ENCODE measurements at places on chromosomes 3 and 15.
A peak's percentile ranks its signal among the peaks of the same experiment; 100 is the strongest.

- no peak for DNase-seq
Measured at GRCh38 chr3:76025561-76025960, 240.2 kb upstream of the ZNF717 start.

- no peak for DNase-seq
Measured at GRCh38 chr15:98753726-98754656, 105.7 kb downstream of the IGF1R start.

GRCh38 chr15:68389936-68390817 lies 41.8 kb downstream of the ITGA11 start:
- peak; percentile 56 for DNase-seq

GRCh38 chr3:162641907-162642306 lies 1145.3 kb downstream of the OTOL1 start:
- no peak for DNase-seq

GRCh38 chr15:22794063-22794462 lies 7.6 kb downstream of the NIPA1 start:
- DNase-seq = no peak

DNA sequence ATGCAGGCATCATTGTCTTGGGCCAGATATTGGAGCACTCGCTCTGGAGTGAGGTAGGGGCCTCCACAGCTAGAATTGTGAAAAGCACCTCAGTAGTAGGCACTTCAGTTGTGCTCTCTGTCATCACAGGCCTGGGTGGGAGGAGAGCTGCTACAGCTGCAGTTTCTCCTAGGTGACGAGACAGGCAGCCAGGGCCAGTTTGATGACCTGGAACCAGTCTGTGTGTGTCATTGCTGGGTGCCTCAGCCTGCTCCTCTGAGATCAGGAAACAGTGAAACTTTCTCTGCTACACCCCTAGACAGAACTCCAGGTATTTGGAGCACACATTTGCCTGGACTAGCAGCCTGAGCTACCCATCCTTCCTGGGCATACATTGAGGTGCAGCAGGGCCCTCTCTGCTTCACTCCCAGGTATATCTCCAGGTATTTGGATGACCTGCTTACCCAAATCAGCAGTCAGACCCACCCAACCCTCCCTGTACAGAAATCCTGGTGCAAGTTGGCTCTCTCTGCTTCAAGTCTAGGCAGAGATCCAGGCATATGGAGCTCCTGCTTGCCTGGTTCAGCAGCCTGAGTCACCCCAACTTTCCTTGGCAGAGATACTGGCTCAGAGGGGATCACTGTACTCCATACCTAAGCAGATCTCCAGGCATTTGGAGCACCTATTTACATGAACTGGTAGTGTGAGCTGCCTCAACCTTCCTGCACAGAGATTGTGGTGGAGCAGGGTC lies 54.3 kb upstream of the SGO1 start:
- DNase-seq = no peak

DNA sequence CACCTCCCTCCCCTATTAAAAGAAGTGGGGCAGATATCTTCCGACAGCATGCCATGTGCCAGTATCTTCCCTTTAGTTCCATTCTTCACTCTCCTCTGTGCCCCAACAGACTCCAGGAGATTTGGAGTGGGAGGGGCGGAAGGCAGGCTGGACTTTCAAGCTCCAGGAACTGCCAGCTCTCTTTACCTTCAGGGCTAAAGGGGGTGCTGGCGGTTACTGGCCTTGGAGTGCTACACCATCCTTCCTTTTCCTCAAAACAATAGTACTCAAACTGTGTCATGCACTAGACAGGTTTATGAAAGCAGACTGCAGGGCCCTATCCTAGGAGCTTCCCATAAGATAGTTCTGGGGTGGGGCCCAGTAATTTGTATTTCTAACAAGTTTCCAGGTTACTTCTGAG lies 6.0 kb downstream of the LINS1 start:
- DNase-seq = no peak

GRCh38 chr15:99571299-99571698 lies 5.5 kb downstream of the MEF2A start:
- no peak for DNase-seq

- DNase-seq = no peak
Measured at GRCh38 chr3:128180436-128180835, 27.2 kb downstream of the EEFSEC start.

DNA sequence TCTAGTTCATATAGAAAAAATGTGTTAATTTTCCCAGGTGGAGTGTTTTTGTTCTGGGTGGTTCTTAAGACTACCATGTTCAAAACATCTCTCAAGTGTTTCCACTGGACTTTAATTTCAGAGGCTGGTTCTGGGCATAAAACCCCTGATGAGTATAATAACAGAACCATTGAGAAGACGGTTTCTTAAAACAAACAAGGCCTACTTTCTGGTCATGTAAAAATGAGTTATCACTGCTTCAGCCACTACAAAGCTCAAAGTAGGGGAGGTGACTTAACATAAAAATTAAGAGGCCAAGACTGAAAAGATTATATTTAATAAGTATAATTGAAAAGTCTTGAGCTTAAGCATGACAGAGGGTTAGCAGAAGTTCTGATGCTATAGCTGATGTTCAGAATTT lies 33.8 kb downstream of the RYR3 start:
- DNase-seq = no peak

DNA sequence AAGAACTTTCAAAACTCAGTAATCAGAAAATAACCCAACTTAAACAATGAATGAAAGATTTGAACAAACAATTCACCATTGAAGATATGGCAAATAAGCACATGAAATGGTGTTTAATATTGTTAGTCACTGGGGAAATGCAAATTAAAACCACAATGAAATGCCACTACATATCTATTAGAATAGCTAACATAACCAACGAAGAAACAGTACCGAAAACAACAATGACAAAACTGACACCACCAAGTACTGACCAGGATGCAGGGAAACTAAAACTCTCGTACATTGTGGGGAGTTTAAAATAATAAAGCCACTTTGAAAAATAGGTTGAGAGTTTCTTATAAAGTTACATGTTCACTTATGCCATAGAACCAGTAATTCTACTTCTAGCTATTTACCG lies 69.1 kb downstream of the KBTBD8 start:
- no peak for DNase-seq

- DNase-seq = no peak
Measured at GRCh38 chr15:91537856-91538255, 315.7 kb upstream of the SLCO3A1 start.

DNA sequence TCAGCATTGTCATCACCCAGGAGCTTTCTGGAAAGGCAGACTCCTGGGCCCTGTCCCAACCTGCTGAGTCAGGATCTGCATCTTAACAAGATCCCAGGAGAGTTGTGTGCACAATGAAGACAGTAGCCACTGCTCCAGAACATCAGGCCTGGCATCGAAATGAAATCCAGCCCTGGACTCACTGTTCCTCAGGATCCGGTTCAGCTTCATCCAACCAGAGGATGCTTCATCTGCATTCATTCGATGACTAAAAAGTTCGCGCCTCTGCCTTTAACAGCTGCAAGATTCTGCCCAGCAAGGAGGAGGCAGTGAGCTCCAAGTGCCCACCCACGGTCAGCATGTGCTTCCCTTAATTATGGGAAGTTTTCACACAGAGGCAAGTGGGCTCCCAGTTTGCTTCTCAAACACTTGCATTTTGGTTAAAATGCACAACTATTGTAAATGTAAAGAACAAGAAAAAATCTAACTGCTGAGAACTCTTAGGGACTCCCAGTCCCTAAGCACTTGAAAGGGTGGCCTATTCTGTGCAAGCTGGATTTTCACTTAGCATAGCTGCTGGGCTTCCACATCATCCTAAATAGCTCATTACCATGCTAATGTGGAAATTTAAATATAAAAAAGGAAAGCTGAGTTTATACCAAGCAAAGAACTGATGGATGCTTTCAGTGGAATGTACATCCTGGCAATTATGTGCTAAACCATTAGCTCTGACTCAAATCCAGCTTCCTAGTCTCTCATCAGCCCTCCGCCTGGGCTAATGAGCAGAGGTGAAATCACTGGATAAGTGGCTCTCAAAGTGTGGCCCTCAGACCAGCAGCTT lies 25.5 kb upstream of the ESYT3 start:
- no peak for DNase-seq

- no peak for DNase-seq
Measured at GRCh38 chr3:4355401-4356219, 52.4 kb downstream of the SETMAR start.

- no peak for DNase-seq
Measured at GRCh38 chr15:48040166-48040817, 80.5 kb upstream of the SLC24A5 start.

DNA sequence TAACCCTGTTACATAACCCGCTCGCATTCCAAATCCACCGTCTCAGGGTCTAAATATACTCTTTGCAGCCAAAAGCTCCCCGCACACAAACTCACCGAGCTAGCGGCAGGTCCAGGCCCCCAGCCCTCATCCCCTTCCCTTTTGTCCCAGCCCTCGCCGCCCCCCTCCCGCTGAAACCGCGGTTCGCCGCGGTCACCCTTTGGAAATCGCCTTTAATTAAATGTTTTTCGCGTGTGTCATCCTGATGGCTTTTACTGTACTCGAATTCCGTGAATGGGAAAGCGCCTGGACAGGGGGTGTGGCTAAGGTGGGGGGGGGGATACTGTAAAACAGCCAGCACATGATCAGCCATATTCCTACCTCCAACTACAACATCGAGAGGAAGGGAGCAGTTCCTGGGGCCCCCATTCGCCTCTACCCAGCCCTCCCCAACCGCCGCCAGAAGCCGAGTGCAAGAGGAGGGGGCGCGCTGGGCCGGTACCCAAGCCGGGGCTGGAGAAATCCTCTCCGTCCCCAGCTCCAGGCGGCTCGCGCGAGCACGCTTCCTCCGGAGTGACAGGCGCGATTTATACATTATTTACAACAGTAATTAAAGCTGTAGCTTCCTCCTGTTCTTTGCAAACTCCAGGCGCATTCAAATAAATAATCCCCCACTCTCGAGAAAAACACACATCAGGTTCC lies 1.7 kb downstream of the RORA start:
- no peak for DNase-seq

- DNase-seq = peak; percentile 66
Measured at GRCh38 chr3:121748680-121749275, 763 bp downstream of the GOLGB1 start.

GRCh38 chr3:98885851-98886250 lies 15.6 kb downstream of the DCBLD2 start:
- no peak for DNase-seq

DNA sequence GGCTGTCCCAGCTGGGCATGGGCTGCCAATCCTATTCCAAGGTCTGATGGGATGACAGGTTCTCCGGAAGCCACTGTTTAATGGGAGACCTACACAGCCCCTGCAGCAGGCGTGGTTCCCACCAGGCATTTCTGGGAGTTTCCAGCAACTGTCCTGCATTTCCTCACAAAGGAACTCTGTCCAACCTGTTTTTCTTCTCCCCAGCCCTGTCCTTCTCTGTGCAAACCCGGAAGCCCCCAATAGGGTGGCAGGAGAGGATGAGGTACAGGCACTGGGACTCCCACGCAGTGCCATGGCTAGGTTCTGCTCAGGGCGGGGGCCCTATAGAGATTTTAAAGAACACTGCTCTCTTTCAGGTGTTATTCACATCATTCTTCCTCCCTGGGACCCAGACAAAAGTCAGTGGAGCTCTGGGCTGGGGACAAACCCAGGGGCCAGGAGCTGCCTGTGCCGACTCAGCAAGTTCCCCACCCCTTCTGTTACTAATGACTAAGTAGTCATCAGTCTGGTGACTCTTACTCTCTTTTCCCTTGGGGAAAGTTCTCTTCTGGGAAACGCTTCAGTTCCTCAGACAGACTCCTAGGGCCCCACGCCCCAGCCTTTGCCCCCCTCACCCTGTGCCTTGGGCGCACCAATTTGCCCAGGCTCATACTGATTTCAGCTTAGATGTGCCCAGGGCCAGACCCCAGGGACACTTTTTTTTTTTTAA lies 97.7 kb downstream of the CD47 start:
- no peak for DNase-seq

DNA sequence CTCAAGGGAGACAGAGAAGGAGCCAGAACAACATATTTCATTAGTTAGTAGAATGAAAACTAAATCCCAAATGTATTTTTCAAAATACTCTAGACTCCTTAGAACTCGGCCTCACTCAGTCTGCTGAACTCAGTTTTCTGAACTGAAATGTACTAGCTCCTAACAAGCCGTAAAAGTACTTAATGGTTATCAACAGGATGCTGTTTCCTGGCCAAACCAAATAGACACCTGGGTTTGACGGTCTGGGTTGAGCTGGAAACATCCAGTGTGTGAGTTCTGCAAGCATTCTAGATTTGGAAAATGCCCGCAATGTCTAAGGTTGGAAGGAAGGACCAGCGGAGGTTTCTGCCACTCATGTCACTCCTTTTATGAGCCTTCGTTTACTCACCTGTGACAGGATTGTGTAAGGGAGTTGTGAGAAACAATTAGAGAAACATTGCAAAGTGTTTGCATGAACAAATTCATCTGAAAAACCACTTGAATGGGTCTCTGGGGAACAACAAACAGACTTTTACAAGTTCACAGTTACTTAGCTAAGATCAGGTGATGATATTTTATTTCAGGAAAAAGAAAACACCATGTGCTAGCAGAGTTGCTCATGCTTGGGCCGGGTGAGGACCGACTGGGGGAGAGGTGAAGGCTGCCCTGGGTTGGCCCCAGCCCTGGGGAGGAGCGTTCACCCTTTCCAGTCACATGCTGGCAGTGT lies 151.0 kb downstream of the ALDH1A2 start:
- DNase-seq = no peak

DNA sequence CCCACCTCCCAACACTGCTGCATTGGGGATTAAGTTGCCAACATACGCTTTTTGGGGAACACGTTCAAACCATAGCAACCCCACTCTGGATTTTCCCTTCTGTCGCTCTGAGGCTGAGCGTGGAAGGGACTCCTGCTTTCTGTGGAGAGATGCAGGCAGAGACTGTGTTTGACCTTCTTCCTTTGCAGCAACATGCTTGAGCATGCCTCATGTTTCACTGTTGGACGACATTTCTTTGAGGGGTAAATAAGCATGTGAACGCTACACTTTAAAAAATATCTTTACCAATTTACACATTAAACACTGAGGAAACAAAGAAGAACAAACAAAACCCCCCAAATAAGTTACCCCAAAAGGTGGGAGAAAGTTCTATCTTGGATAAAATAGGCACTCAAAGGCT lies 14.2 kb upstream of the MAPK6 start:
- no peak for DNase-seq

DNA sequence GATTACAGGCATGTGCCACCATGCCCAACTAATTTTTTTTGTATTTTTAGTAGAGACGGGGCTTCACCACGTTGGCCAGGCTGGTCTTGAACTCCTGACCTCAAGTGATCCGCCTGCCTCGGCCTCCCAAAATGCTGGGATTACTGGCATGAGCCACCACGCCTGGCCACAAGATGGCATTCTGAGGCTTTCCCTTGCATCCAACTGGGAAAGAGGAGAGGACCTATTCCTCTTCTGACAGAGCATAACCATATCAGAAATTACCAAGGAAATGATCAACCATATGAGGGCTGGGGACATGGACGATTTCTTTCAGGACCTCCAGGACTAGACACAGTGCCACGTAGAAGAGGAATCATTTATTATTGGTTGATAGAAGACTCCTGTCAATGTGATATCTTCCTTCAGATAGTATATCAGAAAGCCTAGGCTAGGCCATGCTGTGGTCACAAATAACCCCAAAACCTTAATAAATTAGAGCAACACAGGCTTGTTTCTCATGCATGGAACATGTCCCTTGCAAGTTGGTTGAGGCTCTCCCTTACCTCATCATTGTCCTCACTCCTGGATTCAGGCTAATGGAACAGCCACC lies 372.3 kb upstream of the IL12A start:
- no peak for DNase-seq
